ENCODE measurements at places on chromosomes 6 and 20.

DNA sequence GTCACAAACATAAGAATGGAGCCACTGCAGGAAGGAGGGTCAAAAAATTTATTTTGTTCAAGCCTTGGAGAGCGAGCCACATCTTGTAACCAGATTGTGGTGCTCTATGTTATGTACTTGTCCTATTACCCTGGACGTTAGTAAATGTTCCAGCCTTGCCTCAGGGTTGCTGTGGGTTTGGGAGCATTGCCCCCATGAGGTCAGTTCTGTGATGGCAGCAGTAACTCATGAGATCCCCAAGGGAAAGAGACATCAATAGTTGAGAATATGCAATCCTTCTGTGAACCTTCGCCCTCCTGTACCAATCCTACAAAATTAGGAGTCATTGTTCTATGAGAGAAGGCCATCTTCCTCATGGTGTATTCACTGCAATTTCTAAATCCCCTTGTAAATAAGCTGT, 16.4 kb upstream of the CFAP206 start:
- no peak for DNase-seq

- DNase-seq, result no peak
Observed at GRCh38 chr20:14518648-14519047, 181.2 kb upstream of the FLRT3 start.

DNA sequence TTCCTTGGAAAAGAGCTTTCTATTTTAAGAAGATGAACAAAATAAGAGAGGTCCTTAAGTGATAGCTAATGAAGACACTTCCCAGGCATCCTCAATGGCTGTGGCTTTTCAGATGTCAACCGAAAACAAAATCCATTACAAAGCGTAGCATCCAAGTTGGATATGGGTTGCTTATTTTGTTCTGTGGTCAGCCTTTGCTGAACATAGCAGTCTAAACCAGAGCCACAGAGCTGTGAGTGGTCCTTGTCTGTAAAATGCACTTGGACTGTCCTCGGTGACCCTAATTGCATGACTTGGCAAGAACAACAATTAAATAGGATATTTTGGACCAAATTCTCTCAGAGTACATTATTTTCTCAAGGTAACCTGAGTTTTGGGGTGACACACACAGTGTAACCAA, 10.4 kb upstream of the BFSP1 start:
- no peak for DNase-seq

DNA sequence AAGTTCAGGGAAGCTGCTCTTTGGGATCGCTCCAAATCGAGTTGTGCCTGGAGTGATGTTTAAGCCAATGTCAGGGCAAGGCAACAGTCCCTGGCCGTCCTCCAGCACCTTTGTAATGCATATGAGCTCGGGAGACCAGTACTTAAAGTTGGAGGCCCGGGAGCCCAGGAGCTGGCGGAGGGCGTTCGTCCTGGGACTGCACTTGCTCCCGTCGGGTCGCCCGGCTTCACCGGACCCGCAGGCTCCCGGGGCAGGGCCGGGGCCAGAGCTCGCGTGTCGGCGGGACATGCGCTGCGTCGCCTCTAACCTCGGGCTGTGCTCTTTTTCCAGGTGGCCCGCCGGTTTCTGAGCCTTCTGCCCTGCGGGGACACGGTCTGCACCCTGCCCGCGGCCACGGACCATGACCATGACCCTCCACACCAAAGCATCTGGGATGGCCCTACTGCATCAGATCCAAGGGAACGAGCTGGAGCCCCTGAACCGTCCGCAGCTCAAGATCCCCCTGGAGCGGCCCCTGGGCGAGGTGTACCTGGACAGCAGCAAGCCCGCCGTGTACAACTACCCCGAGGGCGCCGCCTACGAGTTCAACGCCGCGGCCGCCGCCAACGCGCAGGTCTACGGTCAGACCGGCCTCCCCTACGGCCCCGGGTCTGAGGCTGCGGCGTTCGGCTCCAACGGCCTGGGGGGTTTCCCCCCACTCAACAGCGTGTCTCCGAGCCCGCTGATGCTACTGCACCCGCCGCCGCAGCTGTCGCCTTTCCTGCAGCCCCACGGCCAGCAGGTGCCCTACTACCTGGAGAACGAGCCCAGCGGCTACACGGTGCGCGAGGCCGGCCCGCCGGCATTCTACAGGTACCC, at the start of gene ESR1:
TSS of gene ESR1 (plus strand) at position 170 of the 858 bp plus-strand sequence. CDS start at position 401, 231 bp downstream.
- DNase-seq, result peak; percentile 53

- DNase-seq, result no peak
Observed at GRCh38 chr6:137680705-137681346, 186.2 kb upstream of the TNFAIP3 start.
